Keratinocyte (primary cell): ENCODE measurements at places on chromosomes 13 and 19. TPM values are rescaled to one million over a fixed set of nuclear protein-coding genes. Genes with fewer than 3 reads are reported as not detected.

Gene SMAD9
- polyA plus RNA-seq = 0.04 to 0.10 TPM (median 0.10 TPM) in 3 replicates

Gene CBARP
- 0.93 to 2.8 TPM (median 1.2 TPM) in 3 replicates for polyA plus RNA-seq

DNA sequence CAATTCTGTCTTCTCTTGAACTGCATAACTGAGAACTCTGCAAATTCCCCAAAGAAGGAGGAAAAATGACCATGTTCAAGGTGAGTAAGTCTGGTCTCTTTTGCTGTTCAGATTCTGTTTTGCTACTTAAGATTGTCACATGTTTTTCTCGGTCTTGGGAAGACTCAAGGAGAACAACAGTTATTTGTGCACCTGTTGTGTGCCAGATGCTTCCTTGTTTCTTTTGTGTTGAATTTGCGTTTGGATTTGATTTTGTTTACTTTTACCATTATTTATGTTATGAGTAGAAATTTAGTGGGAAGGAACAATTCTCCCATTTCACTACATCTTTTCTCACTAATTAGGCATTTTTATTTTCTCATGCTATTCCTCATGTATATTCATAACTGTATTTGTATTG lies 4.4 kb downstream of the ZNF284 start:
- no peak for DNase-seq

DNA sequence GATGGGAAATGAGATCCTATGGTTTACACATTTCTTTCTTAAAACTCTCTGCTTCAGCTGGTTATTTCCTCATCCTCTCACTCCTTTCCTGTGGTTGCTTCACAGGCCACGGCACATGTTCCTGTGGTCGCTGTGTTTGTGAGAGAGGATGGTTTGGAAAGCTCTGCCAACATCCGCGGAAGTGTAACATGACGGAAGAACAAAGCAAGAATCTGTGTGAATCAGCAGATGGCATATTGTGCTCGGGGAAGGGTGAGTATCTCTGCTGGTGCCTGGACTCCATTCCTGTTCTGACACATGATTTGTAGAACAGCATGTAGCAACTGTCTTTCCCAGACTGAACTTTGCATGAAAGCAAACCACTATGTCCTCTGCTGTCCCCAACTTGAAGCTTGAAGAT lies 254.2 kb downstream of the ITGBL1 start:
- no peak for DNase-seq

Gene VRK3
- 15.6 to 36.0 TPM (median 16.2 TPM) in 3 replicates for polyA plus RNA-seq

DNA sequence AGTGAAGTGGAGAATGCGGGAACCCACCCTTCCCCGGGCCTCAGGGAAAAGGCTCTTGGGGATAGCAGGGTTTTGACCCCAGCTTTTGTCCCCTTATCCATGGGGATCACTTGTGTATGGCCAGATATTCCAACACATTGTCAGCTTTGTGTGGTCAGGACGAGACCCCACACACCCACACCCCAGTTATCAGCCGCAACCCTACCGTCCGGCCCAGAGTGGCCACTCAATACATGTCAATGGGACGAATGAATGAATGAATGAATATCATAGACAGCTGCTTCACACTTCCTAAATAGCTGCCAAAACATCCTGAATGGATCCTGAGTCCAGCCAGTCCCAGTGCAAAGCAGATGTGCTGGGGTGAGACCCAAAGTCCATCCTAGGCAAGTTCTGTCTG lies 64.6 kb downstream of the TSHZ3 start:
- no peak for DNase-seq

DNA sequence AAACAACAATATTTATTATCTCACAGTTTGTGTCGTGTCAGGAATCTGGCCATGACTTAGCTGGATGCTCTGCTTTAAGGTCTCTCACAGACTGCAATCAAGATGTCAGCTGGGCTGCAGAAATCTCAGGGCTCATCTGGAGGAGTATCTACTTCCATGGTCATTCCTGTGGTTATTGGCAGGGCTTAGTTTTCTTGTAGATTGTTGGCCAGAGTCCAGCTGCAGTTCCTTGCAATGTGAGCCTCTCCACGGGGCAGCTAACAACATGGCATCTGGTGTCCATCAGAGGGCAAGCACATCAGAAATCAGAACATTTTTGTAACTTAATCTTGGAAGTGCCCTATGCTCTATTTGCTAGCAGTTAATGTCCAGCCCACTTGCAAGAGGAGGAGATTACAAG lies 45.7 kb upstream of the TDRD3 start:
- DNase-seq = no peak

Gene C5AR1
- 0.15 to 0.63 TPM (median 0.42 TPM) in 3 replicates for polyA plus RNA-seq

DNA sequence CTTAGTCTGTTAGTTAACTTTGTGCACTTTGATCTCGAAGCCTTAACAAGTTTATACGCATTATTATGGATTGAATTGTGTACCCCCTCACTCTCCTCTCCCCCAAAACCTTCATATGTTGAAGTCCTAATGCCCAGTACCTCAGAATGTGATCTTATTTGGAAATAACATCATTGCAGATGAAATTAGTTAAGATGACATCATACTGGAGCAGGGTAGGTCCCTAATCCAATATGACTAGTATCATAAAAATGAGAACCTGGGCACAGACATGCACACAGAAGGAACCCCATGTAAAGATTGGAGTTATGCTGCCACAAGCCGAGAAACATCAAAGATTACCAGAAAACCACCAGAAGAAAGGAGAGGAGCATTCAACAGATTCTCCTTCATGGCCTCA lies 85.8 kb upstream of the TSC22D1 start:
- no peak for DNase-seq

GRCh38 chr13:41306271-41307145 lies 4.6 kb upstream of the NAA16 start:
- no peak for DNase-seq

Gene TTC9B
- not detected in 3 replicates for polyA plus RNA-seq

DNA sequence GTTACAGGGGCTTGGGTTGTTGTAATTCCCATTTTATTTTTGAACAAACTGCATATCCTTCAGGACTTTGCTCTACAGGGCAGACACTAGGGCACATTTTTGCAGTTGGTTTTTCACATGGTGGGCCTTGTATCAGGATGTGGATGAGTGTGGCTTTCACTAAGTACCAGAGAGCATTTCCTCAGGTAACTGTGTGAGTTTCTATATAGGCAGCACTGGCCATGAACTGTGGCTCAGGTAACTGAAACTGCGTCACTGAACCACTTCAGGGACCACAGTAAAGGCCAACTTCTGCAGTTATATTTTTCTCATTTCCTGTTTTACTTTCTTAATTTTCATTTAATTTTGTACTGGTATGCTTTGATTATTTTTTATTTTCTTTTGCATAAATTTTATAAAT lies 166.5 kb downstream of the ZNF486 start:
- no peak for DNase-seq

Gene ZNF681
- 0.96 to 1.4 TPM (median 1.1 TPM) in 3 replicates for polyA plus RNA-seq

- no peak for DNase-seq
These were observed 52.0 kb downstream of the STARD13 start for GRCh38 chr13:33233547-33233946.

DNA sequence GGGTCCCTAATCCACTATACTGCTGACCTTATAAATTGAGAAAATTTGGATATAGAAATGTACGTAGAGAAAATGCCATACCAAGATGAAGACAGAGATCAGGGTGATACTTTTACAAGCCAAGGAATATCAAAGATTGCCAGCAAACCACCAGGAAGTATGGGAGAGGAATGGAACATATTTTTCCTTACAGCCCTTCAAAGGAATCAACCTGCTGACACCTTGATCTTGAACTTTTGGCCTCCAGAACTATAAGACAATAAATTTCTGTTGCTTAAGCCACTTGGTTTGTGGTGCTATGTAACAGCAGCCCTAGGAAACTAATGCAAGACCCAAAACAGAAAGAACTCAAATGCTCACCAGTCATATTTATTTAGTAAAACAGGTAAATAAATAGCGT lies 10.3 kb upstream of the NDFIP2 start:
- DNase-seq = no peak

- no peak for DNase-seq
These were observed 387.6 kb downstream of the SLITRK6 start for GRCh38 chr13:85411591-85411990.

DNA sequence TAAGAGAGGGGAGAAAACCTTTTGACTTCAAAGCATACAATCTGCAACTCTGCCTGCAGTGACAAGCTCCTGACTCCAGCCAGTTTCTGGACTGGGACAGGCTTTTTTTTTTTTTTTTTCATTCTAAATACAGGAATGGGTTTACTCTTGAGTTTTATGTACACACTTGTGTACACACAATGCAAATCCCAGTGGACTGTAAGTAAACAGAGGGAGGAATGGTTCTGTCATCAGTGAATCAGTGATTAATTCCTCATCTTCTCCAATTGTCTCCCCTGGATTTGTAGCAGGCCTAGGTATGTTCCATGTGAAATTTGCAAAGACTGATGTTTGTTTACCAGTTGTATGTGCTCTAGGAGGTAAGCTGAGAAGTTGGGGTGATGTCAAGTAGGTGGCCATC lies 184.8 kb downstream of the SHISA2 start:
- DNase-seq = no peak

DNA sequence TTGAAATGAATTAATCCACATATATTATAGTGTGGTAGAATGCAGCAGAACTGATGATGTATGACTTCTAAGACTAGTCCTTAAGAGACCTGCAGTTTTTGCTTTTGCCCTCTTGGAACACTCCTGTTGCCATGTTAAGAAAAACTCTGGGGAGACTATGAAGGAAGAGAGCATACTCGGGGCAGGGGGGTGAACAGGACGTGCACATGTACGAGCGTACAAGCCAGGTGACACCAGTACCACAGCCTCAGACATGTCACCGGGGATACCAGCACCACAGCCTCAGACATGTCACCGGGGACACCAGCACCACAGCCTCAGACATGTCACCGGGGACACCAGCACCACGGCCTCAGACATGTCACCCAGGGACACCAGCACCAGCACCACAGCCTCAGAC lies 15.9 kb upstream of the USPL1 start:
- DNase-seq = no peak

DNA sequence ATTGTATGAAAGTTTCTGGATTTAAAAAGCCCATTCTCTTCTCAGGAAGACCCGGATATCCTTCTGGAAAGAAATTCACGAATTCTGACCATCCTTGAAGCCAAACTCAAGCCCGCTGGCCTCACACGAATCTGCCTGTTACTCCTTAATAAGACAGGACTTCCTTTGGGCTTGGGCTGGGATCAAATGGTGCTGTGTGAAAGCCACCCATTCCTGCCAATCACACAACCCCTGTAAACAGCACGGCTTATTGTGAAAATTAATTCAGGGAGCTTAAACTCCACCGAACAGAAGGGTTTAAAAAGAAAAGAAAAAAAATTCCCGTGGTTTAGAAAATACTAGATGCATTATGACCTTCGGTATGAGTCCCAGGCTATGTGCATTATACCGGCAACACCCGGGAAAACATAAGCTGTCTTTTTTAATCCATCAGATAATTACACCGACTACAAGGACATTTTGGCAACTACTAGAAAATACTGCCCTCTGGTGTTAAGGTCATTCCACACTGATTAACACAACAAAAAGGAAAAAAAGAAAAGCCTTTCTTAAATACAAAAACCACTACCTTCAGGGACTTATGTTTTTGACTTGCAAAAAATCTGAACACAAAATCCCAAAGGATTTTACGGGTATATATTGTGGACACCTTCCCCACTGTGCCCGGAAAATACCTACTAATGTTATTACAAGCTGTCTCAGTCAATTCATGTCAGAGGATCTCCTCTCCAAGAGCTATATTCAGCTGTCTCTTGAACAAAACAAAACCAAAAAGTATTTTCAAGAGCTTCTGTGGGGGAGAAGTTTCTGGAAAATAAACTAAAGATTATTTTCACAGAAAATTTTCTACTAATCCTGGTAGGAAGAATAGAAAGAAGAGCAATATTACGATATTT lies 76.0 kb upstream of the LSM14A start:
- peak; percentile 7 for DNase-seq

GRCh38 chr13:103716718-103717117 lies 650.5 kb upstream of the SLC10A2 start:
- no peak for DNase-seq

Gene SIGLEC8
- polyA plus RNA-seq = not detected in 3 replicates

Gene ZNF835
- 0.01 TPM in 1 of 3 replicates, not detected in the others for polyA plus RNA-seq

GRCh38 chr19:17947815-17948513 lies 15.1 kb downstream of the CCDC124 start:
- DNase-seq = no peak
